ENCODE measurements at places on chromosomes 12 and 14.
A peak's percentile ranks its signal among the peaks of the same experiment; 100 is the strongest.

GRCh38 chr14:79318371-79318770 is 892.9 kb downstream of the DIO2 start:
- DNase-seq, result no peak

- DNase-seq, result no peak
Observed at GRCh38 chr12:10088955-10089900, 9.6 kb downstream of the CLEC1A start.

GRCh38 chr12:112536367-112536730 is 117.6 kb downstream of the PTPN11 start:
- DNase-seq, result no peak

- no peak for DNase-seq
Observed at GRCh38 chr14:60859525-60859924, 121.4 kb downstream of the TRMT5 start.

GRCh38 chr14:81682134-81682533 is 148.5 kb upstream of the SEL1L start:
- DNase-seq, result no peak

DNA sequence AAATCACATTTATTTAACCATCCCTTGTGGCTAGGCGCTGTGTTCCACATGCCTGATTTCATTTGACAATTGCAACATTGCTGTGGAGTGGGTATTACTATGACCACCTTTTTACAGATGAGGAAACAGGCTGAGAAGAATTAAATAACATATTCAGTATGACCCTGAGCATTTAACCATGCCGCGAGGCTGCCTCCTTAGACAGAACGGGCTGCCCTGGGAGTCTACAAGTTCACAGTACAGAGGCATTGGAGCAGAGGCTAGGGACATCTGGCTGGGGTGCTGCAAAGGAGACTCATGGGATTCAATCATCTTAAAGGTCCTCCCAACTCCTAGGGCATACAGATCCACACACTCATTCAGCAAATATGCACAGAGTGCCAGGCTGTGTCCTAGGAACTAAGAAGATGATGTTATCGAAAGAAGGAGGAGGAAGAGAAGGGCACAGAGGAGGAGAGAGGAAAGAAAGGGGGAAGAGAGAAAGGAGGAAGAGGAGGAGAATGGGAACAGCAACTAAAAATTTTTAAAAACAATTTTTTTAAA is 164.7 kb upstream of the CCND2 start:
- no peak for DNase-seq

DNA sequence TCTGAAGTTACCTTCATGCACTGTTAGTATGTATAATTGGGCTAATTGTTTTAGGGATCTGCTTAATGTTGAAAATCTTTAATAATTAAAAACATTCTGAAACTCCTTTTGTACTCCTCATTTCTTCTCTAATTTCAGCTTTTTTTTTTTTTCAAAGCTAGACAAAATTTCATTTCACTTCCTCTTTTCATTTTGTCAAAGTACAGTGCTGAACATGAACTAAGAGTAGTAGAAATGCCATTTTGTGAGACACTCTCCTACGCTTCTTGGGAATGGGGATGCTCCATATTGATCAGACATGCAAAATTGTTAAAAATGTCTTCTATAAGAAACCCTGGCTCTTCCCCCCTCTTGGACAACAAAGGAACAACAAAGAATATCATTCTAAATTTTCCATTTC is 1.7 kb downstream of the ABCD2 start:
- DNase-seq, result no peak

DNA sequence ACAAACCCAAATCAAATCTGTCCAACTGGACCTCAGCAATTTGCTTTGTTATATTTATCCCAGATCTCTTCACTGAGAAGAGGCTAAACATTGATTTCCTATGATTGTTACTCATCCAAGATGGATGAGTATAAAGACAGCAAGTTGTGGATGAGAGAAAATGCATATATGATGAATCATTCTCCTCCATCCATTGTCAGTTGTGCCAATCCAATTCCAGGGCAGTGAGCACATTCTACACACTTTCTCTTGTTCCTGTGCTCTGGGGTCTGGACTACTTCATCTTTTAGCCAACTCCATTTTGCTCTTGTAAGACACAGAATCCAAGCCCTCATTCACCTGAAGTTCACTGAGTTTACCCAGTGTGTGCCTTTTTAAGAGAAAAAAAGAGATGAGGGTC is 105.7 kb downstream of the GCH1 start:
- DNase-seq, result no peak

DNA sequence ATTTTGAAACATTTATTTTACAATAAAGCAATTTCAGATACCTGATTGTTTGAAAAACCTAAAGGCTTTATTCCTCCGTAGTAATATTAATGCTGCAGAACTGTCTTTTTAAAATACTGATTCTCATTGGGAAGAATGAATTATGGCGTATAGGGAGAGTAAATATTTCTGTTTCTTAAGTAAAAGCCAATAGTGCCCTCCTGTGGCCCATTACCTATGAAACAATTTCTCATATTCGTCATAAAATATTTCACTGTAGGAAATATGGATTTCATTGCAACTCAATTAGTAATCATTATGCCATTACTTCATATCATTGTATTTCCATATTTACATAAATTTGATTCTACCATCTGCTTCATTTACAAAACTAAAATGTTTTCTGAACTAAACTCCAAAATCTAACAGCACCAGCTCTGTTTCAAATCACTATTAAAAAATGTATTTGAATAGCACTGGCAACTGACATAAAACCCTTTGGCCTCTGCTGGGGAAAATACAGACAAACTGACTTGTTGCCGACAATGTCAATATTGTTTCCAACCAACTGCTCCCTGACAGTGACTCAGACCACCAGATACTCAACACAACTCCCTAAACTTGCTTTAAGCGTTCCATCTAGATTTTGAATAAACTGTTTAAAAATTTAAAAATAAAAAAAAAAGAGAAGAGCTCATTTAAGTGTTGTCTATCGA is 290.3 kb downstream of the NAV3 start:
- DNase-seq, result no peak

DNA sequence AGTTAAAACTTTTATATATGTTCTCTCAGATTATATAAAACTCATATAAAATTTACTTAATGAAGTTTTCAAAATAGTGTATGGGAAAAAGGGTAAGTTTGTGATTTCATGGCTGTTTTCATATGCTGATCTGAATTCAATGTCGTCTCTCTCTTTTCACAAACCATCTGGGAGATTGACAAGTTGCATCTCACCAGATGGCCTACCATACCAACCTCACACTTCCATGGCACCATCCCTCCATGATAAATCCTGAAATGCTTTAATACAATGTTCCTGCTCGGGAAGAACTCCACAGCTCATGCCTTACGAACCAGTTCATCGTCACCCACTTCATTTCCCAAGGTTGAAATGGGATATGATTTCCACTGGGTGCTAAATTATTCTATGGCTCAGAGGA is 22.3 kb downstream of the PTPRO start:
- no peak for DNase-seq

DNA sequence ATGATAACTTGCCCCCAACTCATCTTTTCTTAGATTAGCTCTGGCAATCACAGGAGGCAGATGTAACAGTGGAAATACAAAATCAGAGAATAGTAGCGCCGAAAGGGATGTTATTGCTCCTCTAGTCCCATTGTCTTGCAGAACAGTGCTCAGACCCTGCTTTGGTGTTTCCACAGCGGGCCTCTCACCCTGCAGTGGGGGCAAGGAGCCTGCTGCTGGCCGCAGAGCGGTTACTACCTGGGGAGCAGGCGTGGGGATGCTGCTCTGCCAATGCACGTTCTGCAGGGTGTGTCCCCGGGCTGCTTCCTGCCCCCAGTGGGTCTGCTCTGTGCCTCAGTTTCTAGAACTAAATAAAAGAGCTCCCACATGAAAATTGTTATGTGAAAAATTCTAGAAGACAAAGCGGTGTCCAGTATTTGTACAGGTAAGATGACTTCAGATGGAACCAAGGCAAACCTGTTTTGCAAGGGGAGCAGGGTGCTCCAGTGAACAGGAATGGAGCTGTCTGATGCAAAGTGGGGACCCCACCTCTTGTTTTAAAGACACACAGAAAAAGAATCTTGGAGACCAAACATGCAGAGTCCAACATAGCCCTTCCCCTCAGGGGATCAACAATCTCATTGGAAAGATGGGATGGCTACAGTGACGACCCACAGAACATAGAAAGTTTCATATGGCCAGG is 35.5 kb downstream of the LRRC74A start:
- DNase-seq, result no peak

GRCh38 chr12:12720672-12721161 is 3.5 kb downstream of the CDKN1B start:
- no peak for DNase-seq

DNA sequence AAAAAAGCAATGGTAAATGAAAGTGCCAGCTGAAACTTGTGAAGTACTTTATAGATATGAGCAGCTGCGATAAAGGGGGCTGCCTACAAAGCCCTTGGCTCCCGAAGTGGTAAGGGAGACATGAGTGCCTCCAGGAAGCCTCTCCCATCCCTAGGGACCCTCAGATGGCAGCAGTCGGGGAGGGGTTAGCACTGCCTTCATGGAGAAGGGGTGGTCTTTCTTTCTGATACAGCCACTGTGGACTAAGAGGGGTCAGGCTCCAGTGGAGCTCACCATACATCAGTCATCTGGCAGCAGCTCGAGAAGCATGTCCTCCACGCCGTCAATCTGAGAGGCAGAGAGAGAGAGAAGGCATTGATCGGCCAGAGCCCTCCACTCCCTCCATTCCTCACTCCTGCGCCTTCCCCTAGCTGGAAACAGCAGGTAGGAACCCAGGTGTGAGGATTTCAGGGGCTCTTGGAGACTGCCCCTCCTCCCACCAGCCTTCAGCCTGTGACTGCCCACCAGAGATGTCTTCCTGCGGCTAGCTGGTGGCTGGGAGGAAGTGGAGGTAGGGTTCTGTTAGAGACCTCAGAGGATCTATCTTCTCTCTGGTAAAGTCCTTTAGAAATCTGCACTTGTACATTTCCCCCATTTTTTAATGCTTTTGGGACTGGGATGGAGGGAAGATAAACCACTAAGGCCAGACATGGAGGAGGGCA is 2.3 kb downstream of the TCL1A start:
- DNase-seq, result no peak

DNA sequence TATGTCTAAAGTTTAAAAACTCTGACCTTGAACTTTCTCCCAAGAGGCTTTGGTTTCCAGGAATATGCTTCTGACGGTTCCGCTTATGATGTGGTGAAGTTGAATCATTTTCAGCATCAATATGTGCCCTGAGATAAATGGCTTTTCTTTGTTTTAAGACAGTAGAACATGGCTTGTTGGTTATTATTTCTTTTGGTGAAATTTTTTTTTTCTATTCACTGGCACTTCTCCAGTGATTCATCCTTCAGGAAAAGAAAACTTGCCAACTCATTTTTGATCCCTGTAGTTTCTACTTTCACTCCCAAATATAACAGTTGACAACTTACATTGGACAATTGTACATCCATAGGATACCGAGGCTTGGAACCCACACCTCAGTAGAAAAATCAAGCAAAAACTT is 1301.2 kb upstream of the FLRT2 start:
- DNase-seq, result no peak

DNA sequence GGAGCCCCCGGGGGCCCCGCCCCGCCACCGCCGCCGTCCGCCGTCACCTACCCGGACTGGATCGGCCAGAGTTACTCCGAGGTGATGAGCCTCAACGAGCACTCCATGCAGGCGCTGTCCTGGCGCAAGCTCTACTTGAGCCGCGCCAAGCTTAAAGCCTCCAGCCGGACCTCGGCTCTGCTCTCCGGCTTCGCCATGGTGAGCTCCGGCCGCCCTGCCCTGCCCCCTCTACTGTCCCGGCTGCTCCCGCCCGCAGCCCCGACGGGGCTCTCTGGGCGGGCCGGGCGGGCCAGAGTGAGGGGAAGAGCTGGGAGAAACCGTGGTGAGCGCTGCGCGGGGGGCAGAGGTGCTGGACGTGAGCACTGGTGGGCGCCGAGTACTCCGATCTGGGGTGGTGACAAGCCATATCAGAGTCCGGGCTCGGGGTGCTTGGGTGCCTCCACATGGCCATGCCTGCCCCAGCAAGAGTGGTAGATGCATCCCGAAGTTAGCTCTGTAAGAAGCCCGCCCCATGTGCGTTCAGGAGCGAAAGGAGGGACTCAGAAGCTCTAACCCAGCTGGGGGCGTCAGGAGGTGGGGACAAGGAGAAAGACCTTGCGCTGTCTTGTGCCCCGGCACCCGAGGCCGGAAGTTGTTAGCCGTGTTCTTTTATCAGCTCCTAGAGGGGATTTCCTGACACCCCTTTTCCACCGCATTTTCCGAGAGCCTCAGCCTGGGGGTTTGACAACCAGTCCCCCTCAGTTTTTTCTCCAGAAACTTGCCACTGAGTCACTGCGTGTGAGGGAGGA is 717 bp downstream of the ORAI1 start:
- peak; percentile 90 for DNase-seq

- no peak for DNase-seq
Observed at GRCh38 chr12:52578469-52578868, 4.8 kb upstream of the KRT74 start.

- no peak for DNase-seq
Observed at GRCh38 chr12:77031745-77032144, 33.6 kb downstream of the E2F7 start.

- no peak for DNase-seq
Observed at GRCh38 chr14:35243956-35244355, 48.2 kb upstream of the PSMA6 start.

GRCh38 chr12:108589028-108589839 is 8.7 kb downstream of the TMEM119 start:
- DNase-seq, result no peak

GRCh38 chr12:121196902-121197301 is 13.0 kb upstream of the P2RX4 start:
- DNase-seq, result no peak

DNA sequence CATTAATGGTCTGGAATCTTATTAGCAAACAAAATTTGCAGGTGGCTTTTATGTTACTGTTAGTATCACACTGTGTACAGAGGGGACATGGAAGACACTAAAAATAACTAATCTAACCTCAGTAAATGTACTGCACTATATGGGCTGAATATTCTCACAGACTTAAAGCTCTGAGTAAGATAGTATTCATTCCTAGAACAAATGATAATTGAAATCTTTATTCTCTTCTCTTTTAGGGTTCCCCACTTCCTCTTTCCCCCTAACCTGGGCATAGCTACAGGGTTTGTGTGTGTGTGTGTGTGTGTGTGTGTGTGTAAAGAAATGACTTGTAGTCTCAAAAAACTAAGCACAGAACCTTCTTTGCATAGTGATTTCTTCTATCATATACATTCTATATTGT is 21.4 kb upstream of the HECTD1 start:
- no peak for DNase-seq

DNA sequence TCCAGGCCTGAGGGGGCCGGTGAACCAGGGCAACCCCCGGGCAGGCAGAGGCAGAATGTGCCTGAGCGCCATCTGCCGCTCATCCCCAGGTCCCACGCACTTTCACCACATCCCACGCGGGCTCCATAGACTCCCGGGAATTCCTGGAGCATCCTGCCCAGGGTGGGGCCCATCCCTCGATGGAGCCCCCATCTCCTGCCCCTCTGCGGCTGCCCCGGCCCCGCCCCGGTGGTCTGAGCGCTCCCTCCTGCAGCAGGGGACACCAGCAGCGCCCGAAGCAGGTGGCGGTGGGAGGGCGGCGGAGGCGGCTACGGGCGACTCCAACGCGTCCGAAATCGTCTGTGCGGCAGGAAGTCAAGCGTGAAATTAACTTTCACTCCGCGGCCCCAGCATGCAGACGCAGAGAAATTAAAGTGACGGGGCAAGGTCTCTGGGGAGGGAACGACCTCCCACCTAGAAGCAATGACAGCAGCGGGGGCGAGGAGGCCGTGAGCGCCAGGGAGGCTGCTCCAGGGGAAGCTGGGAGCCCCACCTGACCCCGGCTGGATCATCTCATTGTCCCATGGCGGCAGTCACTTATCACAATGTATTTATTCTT is 122.2 kb downstream of the NCOR2 start:
- no peak for DNase-seq

GRCh38 chr14:97379091-97379531 is 581.9 kb downstream of the VRK1 start:
- DNase-seq, result no peak
